ENCODE measurements at places on chromosomes 11 and 22.

DNA sequence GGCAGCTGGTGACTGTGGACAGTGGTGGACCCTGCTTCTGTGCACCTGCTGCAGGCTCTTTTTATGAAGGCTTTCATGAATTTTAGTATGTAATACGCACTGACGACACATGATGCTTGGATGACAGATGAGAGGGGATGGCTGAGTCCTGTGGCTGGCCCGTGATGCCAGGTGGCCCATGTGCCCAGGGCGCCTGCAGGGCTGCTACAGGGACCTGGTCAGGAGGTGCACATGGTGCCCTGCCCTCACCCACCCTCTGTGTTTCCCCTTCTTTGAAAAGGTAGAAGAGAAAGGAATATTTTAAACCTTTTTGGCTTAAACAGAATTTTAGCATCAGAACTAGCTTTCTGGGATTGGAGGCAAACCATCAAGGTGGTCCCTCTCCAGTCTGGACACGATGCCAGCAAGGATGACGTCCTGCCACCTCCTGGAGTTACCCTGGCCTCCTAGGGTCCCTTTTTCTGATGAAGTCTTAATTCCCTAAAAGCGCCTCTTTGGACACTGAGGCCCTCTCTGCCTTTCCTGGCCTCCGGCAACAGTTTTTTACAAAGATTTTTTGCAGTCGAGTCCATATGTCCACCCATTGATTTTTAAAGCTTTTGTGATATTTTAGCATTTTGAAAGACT is 5.4 kb upstream of the RANBP1 start:
- no peak for DNase-seq

DNA sequence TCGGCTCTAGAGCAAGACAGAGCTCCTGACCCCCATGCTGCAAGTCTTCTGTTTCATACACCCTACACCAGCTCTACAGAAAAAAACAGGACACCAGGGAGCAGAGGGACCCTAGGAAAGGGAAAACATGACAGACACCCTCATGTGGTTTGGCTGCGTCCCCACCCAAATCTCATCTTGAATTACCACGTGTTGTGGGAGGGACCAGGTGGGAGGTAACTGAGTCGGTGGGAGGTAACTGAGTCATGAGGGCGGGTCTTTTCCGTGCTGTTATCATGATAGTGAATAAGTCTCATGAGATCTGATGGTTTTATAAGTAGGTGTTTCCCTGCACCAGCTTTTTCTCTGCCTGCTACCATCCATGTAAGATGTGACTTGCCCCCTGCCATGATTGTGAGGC is 6.6 kb upstream of the C22orf39 start:
- DNase-seq: no peak

- DNase-seq: no peak
These were observed 17.5 kb upstream of the FIBIN start for GRCh38 chr11:26976389-26976788.

- DNase-seq: no peak
These were observed 1.6 kb upstream of the BEST1 start for GRCh38 chr11:61948505-61948904.

DNA sequence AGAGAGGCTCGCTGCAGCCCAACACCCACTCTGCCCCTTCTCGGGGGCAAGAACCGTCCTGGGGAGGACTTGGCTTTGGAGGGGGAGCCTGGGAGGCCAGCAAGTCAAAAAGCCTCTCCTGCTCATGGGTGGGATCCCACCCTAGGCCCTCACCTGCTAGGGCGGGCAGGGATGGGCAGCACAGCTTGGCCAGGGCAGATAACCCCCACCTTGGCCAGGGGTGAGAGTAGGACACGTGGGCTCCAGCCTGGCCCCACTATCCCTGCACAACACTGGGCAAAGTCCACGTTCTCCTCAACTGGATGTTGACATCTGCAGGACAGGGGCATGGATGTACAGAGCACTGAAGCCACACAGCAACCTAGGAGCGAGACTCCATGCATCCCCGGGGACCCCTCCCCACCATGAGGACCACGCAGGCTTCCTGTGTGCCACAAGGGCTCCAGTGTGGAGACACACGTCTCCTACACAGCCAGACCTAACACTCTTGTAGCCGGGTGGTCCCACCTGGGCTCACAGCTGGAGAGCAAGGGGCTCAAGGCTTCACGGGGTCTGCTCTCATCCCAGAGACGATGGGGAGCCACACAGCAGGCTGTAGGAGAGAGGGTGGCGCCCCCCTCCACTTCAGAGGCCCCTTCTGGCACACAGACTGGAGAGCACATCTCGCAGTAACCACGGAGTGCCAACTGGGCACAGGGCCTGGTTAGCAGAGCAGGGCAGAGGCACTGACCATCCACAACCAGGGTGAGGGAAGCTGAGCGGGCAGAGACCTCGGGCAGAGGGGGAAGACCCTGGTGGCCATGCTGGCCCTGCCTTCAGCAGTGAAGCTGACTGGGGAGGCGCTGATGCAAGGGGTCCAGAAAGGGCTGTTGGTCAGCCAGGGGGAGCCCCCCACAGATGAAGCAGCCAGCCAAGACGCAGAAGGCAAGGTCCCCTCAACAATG is 171.1 kb downstream of the CRYBB2 start:
- DNase-seq: no peak

- DNase-seq: no peak
These were observed 191.0 kb upstream of the LARGE1 start for GRCh38 chr22:34111210-34111824.

- no peak for DNase-seq
These were observed 24.6 kb downstream of the TRAF6 start for GRCh38 chr11:36485298-36486002.

DNA sequence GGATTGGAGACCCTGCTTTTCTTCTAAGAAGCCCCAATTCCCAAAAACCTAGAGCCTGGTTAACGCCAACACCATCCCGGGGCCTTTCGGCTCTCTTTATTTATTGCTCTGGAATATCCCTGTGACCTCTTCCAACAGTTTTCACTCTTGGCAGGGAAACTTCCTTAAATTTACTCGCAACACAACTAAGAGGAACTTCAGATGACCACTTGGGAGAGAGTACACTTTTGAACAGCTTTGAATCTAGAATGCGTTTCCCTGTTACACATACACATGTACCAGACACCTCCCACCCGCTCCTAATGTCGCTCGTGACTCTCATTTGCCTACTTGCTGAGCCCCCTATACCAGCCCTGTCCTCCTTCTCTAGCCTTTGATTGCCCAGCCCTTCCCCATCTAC is 19.4 kb downstream of the TUBA8 start:
- DNase-seq: no peak

GRCh38 chr11:19574916-19575315 is 137.7 kb upstream of the NAV2 start:
- DNase-seq: no peak

GRCh38 chr11:133706925-133707794 is 138.2 kb downstream of the SPATA19 start:
- no peak for DNase-seq

DNA sequence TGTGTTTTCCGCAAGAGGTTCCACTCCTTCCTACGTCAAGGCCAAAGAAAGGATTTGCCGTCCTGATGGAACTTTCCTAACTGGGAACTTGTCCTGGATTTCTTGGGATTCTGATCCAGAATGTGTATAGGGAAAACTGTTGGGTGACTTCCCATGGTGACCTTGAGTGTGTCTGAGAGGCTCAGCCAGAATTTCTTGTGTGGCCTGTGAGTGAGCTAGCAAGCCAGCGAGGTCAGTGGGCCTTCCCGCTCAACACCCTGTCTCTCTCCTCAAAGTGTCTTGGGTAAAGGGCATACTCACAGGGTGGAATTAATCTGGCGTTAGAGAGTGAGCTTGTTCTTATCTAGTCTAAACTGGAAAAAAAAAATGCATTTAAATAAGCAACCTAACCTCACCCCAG is 20.4 kb downstream of the ZNRF3 start:
- no peak for DNase-seq

DNA sequence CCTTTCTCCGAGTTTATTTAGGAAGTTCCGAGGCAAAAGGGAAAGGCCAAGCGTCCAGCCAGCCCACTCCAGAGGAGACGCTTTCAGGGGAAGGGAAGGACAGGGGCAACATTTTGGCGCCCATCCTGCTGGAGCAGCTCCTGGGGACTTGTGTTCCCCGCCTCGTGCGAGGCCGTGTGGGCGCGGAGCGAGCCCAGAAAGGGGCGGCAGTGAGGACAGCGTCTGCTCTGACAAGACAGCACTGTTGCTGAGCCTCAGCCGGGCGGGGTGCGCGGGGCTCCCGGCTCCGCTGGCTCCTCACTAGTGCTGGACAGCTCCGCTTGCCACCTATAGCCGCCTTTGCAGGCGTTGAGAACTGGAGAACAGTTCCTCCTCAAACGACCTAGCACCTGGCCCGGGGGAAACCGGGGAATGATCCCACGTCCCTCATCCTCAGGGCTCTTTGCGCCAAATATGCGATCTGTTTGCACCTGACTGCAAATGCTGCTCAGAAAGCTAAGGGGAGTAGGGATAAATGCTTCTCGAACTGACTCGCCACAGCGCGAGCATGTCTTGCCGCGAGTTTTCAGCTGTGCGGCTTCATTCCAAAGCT is 722 bp upstream of the GUCY1A2 start:
- peak; percentile 8 for DNase-seq

- no peak for DNase-seq
These were observed 1.6 kb upstream of the TMEM109 start for GRCh38 chr11:60912223-60912850.

DNA sequence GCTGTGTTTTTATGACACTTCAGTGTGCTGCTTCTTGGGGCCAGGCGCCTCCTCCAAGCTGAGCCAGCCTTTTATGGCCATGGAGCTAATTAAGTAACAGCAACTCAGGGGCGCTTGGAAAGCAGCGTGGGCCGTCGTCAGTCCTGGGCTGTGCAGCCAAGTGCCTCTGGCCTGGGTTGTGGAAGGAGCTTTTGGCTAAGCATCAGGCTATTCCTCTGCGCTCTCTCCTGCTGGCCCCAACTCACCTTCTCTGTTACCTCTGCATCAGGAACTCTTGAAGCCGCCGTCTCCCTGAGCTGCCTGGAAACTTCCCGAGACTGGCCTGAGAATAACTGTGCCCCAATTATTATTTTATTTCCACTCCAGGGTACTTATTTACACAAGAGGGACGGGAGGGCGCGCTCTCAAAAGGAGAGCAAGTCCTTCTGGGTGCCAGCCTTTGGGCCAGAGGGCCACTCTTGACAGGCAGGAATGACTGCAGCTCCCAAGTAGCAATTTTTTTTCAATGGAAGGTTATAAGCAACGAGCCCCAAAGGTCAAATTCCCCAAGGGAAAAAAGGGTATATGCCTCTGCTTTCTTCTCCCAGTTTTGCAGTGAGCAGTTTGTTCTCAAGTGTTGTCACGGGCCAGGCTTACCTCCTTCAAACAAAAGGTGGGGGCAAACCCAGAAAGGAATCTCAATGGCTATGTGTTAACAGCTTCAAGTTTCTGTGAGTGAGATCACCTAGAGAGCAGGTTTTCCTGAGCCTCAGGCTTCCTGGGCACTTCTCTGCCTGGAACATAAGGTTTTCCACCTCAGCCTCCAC is 38.5 kb upstream of the NAV2 start:
- no peak for DNase-seq

- DNase-seq: no peak
These were observed 24.7 kb upstream of the NAP1L4 start for GRCh38 chr11:3016861-3017260.

- no peak for DNase-seq
These were observed 906.1 kb upstream of the RAG2 start for GRCh38 chr11:37504060-37504611.

DNA sequence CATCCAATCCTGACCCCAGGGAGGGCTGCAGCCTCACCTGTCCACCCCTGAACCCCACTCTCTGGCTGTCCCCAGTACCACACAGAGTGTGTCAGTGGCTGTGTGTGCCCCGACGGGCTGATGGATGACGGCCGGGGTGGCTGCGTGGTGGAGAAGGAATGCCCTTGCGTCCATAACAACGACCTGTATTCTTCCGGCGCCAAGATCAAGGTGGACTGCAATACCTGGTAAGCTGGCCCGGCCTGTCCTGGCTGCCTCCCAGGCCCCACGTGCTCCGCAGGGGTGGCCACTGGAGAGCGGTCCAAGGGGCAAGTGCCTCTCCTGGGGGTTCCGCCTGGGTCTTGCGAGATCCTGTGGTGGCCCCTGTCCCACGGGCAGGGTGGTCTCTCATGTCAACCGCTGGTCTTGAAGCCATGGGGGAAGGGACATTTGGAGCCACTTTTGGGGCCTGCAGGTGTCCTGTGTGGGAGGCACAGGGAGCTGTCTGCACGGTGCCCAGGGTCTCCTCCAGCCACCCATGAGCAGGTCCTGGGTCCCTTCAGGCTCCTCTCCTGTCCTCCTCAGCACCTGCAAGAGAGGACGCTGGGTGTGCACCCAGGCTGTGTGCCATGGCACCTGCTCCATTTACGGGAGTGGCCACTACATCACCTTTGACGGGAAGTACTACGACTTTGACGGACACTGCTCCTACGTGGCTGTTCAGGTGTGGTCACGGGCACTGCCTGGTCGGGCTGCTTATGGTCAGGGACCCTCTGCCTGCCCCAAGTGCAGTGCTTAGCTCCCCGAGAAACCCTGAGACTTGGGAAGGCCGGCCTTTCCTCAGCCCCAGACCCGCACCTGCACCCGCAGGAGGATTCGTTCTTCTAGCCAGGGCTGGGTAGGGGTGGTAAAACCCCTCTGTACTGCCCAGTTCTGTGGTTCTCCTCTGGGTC is 11.8 kb downstream of the MUC2 start:
- DNase-seq: no peak

DNA sequence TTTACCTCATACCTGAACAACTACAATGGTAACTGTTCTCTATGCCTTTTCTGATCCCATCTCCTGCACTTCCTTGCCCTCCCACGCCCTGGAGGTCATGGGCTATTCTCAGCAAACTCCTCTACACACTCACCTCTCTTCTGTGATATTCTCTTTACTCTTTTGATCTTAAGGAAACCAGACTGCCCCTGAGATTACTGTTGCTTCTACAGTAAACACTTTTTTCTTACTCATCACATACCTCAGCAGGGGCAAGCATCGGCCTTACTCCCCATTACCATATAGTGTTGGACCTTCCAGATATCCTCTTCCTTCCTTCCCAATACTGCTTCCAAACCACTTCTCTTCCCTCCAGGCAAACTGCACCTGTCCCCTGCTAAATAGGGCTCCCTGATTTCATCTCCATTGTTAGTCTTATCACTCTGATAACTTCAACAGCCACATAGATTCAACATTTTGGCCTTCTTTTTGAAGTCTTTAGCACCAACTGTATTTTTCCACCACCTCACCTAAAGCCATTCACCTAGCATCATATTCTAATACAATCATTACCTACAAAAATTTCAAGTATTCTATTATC is 141.2 kb downstream of the RBFOX2 start:
- DNase-seq: no peak

- no peak for DNase-seq
These were observed 1089.3 kb downstream of the BRD1 start for GRCh38 chr22:48738204-48738980.

DNA sequence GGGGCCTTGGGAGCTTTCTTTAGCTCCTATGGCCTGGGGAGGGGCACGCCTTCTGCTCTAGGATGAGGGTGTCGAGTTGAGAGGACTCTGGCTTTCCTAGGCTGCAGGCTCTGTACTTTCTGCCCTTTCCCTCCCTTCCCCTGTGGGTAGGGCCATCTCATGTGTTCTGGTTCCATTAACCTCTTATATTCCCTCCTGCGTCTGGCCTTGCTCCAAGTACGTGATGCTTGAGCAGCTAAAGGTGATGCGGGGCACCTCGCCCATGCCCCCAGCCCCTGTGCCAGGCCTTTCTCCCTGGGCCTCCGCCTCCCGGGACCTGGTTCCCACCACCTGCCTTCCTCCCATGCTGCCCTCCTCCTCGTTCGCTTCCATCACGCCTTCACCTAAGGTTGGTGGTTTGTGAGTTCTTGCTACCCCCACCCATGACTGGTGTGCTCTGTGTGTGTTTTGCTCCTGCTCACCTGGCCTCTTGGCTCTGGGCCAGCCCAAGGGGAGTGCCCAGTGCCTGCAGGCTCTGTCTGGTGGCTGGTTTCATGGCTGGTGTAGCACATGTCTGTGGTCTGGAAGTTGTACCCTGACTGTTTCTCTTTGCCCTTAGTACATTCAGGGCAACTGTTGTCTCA is 34.1 kb downstream of the PHLDB1 start:
- no peak for DNase-seq

Data from activated T-helper 2 cell treated with anti-CD3 and anti-CD28 coated beads, Interferon-gamma antibody, Interleukin-2, Interleukin-4, amounts not matched to agents 10 μg/mL and 5 μg/mL and 100 μg/mL, durations not matched to agents 14 hours and 24 hours and 36 hours (primary cell).